AG04450 (cell line): ENCODE measurements at places on chromosomes 2 and 18.

DNA sequence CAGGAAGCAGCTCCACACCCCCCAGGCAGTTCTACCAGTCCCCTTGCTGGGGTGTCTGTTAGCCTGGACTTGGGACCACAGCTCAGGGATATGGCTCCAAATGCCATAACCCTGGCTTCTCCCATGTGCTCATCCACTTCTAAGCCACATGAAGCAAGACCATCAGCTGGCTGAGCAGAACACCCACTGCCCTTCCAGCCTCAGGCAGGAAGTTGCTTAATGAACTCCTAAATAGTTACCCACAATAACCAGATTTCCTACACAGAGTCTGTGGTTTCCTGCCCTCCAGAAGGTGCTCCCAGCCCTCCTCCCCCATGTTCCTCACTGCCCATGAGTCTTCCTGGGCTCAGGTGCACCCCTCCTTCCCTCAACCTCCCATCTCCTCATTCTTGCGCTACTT is 98.3 kb upstream of the EPC2 start:
- no peak for DNase-seq

DNA sequence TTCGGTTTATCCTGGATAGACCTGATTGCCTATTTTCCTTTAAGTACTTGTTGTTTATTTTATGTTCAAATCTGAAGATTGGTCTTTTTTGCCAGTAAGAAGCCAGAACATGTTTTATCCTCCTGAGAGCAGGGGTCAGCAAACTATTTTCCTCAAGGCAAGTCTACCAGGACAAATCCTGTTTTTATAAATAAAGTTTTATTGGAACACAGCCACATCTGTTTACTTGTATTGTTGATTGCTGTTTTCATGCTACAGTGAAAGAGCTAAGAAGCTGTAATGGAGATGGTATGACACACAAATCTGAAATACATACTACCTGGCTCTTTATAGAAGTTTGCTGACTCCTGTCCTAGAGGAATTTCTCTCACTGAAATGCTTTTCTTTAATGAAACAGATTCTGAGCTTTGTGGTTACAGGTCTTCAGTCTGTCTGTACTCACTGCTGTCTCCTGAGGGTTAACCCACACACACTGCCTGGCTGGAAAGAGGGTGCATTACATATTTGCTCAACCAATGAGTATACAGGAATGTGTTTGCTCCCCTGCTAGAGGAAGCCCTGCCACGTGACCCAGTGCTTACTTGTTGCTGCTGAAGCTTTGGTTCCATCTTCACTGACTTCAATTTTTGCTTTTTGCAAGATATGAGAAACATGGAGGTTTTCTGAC is 22.6 kb downstream of the MRPL44 start:
- no peak for DNase-seq

DNA sequence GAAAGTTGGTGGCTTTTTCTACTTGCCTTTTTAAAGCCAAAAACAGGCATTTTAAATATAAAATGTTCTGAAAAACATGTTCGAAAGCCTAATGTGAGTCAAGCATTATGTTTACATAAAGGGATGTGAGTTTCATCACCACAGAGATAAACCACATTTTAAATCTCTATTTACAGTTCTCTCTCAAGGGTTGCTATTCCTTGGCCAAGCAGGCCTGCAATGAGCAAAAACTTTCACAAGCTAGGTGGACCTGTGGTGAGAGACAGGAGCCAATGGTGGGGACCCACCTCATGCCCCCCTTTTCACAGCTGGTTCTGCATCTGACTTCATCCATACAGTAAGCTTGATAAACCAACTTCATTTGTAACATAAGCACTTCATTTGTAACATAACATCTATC is 65.1 kb downstream of the CUL3 start:
- DNase-seq, result peak; percentile 80

- no peak for DNase-seq
Measured at GRCh38 chr2:25666218-25666617, 7.2 kb downstream of the DTNB start.
